Osteocyte (in vitro differentiated cells): ENCODE measurements at places on chromosomes 16 and 17. TPM values are rescaled to one million over a fixed set of nuclear protein-coding genes. Genes with fewer than 3 reads are reported as not detected.

- peaks cover 4% of the 10 kb centered on the region for H3K36me3 ChIP-seq
- no peak for DNase-seq
- no peak overlapping the region for H3K27ac ChIP-seq
- H3K4me1 ChIP-seq, result peaks cover 4% of the 10 kb centered on the region
Measured at GRCh38 chr17:57340160-57340981, 84.0 kb downstream of the MSI2 start.

GRCh38 chr16:81521141-81521626 lies 76.6 kb downstream of the CMIP start:
- no peaks in the 10 kb centered on the region for H3K36me3 ChIP-seq
- no peaks in the 10 kb centered on the region for H3K27me3 ChIP-seq
- no peak for DNase-seq
- H3K4me1 ChIP-seq, result peaks cover 39% of the 10 kb centered on the region
- no peak overlapping the region for H3K27ac ChIP-seq
- no peak overlapping the region for H3K4me3 ChIP-seq

DNA sequence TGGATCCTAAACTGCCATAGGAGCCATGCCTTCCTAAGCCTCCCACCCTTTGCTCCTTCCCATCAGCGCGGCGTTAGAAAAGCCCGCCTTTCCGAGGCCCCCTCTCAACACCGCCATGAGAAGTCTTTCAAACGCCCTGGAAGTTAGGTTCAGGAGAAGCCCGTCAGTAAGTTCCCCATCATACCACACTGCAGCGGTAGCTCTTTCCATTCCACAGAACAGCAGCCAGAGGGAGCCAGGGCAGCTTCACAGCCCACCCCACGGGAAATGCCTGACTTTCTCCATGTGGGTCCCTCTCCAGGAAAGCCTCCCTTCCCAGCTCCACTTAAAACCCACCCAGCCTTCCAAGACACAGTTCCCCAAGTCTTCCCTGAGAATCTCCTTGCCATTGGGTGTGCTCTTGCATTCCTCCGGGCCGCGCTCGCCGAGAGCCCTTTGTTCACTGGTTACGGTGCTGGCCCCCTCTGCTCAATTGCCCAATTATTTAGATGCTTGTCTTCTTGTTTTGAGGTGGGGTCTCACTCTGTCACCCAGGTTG lies 28.7 kb downstream of the KIAA0513 start:
- no peak overlapping the region for H3K4me3 ChIP-seq
- no peaks in the 10 kb centered on the region for H3K36me3 ChIP-seq
- peaks cover 20% of the 10 kb centered on the region for H3K4me1 ChIP-seq
- H3K27ac ChIP-seq, result no peak overlapping the region
- H3K27me3 ChIP-seq, result no peaks in the 10 kb centered on the region

CD300LB gene
- total RNA-seq, result not detected in 2 replicates

STAT5B gene
- 41.3 and 49.7 TPM in 2 replicates for total RNA-seq

- H3K27ac ChIP-seq, result no peak overlapping the region
- no peaks in the 10 kb centered on the region for H3K36me3 ChIP-seq
- peaks cover 11% of the 10 kb centered on the region for H3K4me1 ChIP-seq
- H3K27me3 ChIP-seq, result peaks cover 82% of the 10 kb centered on the region
Measured at GRCh38 chr17:48543107-48543853, 1.6 kb downstream of the HOXB2 start.

- no peak overlapping the region for H3K4me3 ChIP-seq
- no peak overlapping the region for H3K27ac ChIP-seq
- H3K4me1 ChIP-seq, result peaks cover 31% of the 10 kb centered on the region
- H3K36me3 ChIP-seq, result no peaks in the 10 kb centered on the region
- DNase-seq, result no peak
- no peaks in the 10 kb centered on the region for H3K27me3 ChIP-seq
Measured at GRCh38 chr17:72455562-72455961, 334.7 kb downstream of the SOX9 start.

GRCh38 chr16:10741844-10742243 lies 1.8 kb upstream of the NUBP1 start:
- no peak for DNase-seq
- H3K4me1 ChIP-seq, result peaks cover 30% of the 10 kb centered on the region
- no peak overlapping the region for H3K4me3 ChIP-seq
- H3K36me3 ChIP-seq, result peaks cover 2% of the 10 kb centered on the region
- H3K27me3 ChIP-seq, result no peaks in the 10 kb centered on the region

PRR29 gene
- not detected in 2 replicates for total RNA-seq

- no peaks in the 10 kb centered on the region for H3K27me3 ChIP-seq
- H3K36me3 ChIP-seq, result no peaks in the 10 kb centered on the region
- H3K27ac ChIP-seq, result no peak overlapping the region
- no peaks in the 10 kb centered on the region for H3K4me1 ChIP-seq
- DNase-seq, result no peak
Measured at GRCh38 chr16:26976873-26977272, 89.9 kb upstream of the C16orf82 start.

HP gene
- not detected in 2 replicates for total RNA-seq

- DNase-seq, result no peak
- H3K4me3 ChIP-seq, result no peak overlapping the region
- peaks cover 5% of the 10 kb centered on the region for H3K4me1 ChIP-seq
- peaks cover 2% of the 10 kb centered on the region for H3K36me3 ChIP-seq
- no peaks in the 10 kb centered on the region for H3K27me3 ChIP-seq
- no peak overlapping the region for H3K27ac ChIP-seq
Measured at GRCh38 chr17:78486946-78487680, 90.1 kb downstream of the DNAH17 start.

DNA sequence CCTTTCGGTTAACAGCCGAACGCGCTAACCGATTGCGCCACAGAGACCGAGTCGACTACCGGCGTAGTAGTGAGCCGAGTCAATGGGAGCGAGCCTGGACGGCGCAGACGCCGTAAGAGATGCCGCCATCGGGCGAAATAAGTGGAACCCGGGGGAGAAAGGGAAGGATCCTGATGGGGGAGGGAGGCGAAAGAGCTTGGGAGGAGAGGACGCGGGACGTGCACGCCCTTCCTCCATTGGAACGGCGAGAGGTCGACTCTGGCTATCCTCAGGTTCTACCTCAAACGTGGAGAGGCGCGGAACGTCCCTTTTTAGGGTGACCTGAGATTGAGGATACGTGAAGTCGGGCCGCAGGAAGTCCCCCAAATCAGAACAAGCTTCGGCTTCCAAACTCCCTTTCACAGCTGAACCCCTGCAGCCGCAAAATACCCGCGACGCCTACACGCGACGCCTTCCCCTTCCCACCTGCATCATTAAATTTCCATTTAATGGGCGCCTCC lies 683 bp upstream of the PSMB3 start:
- peaks cover 40% of the 10 kb centered on the region for H3K4me1 ChIP-seq
- peak overlapping the region; percentile 98 for H3K27ac ChIP-seq
- peaks cover 12% of the 10 kb centered on the region for H3K36me3 ChIP-seq
- DNase-seq, result peak; percentile 95
- H3K27me3 ChIP-seq, result no peaks in the 10 kb centered on the region

DNA sequence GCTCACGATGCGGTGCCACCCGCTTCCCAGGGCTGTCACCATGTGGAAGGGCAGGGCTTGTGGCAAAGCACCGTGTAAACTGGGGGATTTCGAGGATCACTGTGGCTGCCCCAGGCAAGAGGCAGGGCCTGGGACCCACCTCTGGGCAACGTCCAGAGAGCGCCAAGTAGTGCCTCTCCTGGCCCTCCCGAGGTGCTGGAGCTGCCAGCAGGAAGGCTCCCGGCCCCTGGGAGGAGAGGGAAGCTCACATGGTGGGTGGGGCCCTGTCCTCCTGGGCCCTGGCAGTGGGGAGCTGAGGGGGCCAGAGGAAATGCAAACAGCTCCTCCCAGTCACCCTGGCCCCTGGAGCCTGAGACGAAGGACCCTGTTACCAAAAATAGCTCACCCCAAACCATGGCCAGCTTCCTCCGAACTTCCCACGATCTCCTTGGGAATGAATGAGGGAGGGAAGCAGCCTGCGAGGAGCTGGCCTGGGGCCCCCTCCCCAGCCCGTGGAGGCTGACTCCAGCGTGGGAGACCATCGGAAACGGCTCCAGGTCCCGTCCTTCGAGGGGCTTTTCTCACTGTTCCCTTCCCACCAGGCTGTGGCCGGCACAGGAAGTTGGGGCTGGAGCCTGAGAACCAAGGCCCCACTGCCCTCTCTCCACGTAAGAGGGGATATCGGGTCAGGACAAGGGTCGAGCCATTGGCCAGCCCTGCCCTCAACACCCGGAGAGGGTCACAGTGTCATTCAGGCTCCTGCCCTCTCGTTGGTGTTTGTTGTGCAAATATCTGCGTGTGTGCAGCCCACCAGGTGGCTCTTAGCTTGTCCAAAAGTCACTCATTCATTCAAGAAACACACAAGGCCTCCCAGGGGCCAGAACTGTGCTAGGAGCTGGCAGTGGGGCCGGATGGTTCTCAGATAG lies 17.7 kb downstream of the VASN start:
- no peaks in the 10 kb centered on the region for H3K36me3 ChIP-seq
- peak overlapping the region; percentile 86 for H3K27ac ChIP-seq
- no peaks in the 10 kb centered on the region for H3K27me3 ChIP-seq
- DNase-seq, result no peak
- H3K4me1 ChIP-seq, result peaks cover 92% of the 10 kb centered on the region

DNA sequence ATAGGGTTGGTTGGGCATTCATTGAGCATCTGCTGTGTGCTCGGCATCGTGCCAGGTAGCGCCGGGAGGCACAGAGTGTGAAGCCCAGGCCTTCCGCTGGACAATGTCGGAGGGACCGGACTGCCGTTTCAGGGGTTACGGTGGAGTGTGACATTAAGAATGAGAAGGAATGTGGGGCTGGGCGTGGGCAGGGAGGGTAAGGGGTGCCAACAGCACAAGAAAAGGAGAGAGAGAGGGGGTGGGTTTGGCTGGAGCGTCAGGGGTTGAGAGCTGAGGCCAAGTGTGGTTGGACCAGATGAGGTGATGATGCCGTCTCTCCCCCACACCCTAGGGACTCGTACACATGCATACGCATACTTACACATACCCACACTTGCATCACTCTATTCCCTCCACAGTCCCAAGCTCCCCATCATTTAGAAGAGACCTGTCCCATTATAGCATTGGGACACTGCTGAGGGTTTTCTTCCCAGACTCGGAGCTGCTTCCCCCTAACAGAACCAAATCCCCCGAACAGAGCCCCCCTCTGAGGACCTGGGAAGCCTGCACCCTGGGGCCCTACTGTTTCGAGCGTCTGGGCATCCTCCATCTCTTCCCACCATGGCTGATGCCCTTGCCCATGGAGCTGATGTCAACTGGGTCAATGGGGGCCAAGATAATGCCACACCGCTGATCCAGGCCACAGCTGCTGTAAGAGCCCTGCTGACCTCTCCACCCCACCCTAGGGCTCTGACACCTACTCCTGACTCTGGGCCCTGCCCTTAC lies 3.3 kb upstream of the KCTD11 start:
- H3K27me3 ChIP-seq, result peaks cover 4% of the 10 kb centered on the region
- H3K4me3 ChIP-seq, result peak overlapping the region; percentile 35
- no peaks in the 10 kb centered on the region for H3K36me3 ChIP-seq
- DNase-seq, result no peak
